Neural progenitor cell (in vitro differentiated cells): ENCODE measurements at places on chromosomes 11 and 22. TPM values are rescaled to one million over a fixed set of nuclear protein-coding genes. Genes with fewer than 3 reads are reported as not detected.

DNA sequence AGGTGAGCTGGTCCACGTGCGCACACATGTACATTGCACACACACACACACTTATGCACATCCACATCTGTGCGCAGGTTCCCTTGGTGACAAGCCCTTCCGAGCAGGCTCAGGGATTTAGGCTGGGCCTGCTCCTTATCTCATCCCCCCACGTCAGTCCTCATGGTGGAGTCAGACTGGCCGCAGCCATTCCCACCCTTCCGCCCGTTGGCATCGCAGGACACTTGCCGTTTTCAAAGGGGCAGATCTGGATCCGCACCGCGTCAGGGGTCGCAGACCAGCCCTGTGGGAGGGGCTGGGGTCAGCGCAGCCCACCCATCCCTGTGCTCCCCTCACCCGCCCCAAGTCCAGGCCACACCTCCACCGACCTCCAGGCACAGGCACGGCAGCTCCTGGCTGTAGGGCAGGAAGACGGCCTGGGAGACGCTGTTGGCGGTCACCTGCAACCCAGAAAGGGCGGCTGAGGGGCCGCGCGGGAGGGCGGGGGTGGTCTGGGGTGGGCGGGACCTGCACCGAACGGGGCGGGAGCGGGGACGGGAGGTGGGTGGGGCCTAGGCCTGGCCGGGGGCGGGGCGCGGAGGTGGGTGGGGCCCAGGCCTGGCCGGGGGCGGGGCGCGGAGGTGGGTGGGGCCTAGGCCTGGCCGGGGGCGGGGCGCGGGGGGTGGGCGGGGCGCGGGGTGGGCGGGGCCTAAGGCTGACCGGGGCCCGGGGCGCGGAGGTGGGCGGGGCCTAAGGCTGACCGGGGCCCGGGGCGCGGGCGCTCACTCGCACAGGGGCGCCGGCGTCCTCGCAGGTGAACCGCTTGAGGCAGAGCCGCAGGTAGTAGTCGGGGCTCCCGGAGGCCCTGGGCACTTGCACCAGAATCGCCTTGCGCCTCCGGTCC is 13.3 kb downstream of the IL17REL start:
- peaks cover 28% of the 10 kb centered on the region for H3K27me3 ChIP-seq
- peak; percentile 80 for DNase-seq
- no peak overlapping the region for H3K27ac ChIP-seq
- no peaks in the 10 kb centered on the region for H3K36me3 ChIP-seq

GRCh38 chr11:74538680-74539079 is 45.2 kb upstream of the LIPT2 start:
- no peaks in the 10 kb centered on the region for H3K4me1 ChIP-seq
- no peaks in the 10 kb centered on the region for H3K27me3 ChIP-seq
- H3K27ac ChIP-seq, result no peak overlapping the region
- DNase-seq, result peak; percentile 10
- H3K4me3 ChIP-seq, result no peak overlapping the region

GRCh38 chr11:33936725-33937604 is 45.1 kb upstream of the LMO2 start:
- DNase-seq, result no peak
- peaks cover 4% of the 10 kb centered on the region for H3K4me1 ChIP-seq
- H3K27me3 ChIP-seq, result no peaks in the 10 kb centered on the region
- H3K27ac ChIP-seq, result no peak overlapping the region

- no peaks in the 10 kb centered on the region for H3K4me1 ChIP-seq
- no peaks in the 10 kb centered on the region for H3K36me3 ChIP-seq
- no peaks in the 10 kb centered on the region for H3K27me3 ChIP-seq
- no peak overlapping the region for H3K27ac ChIP-seq
- H3K4me3 ChIP-seq, result no peak overlapping the region
These were observed 76.0 kb downstream of the FBLN1 start for GRCh38 chr22:45578524-45579147.

DNA sequence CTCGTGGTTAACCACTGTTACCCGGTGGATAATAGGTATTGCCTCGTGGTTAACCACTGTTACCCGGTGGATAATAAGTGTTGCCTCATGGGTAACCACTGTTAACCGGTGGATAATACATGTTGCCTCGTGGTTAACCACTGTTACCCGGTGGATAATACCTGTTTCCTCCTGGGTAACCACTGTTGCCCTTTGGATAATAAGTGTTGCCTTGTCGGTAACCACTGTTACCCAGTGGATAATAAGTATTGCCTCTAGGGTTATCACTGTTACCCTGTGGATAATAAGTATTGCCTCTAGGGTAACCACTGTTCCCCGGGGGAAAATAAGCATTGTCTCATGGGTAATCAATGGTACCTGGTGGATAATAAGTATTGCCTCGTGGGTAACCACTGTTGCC is 15.0 kb upstream of the NXPE4 start:
- no peaks in the 10 kb centered on the region for H3K36me3 ChIP-seq
- no peaks in the 10 kb centered on the region for H3K4me1 ChIP-seq
- DNase-seq, result no peak
- H3K27me3 ChIP-seq, result no peaks in the 10 kb centered on the region
- no peak overlapping the region for H3K4me3 ChIP-seq

GRCh38 chr11:110966131-110966530 is 253.9 kb upstream of the ARHGAP20 start:
- no peak overlapping the region for H3K4me3 ChIP-seq
- H3K27me3 ChIP-seq, result no peaks in the 10 kb centered on the region
- H3K27ac ChIP-seq, result no peak overlapping the region
- peaks cover 10% of the 10 kb centered on the region for H3K4me1 ChIP-seq

GRCh38 chr11:134047586-134047999 is 21.3 kb upstream of the JAM3 start:
- no peak for DNase-seq
- H3K4me1 ChIP-seq, result peaks cover 3% of the 10 kb centered on the region
- H3K36me3 ChIP-seq, result no peaks in the 10 kb centered on the region
- H3K27ac ChIP-seq, result no peak overlapping the region

DNA sequence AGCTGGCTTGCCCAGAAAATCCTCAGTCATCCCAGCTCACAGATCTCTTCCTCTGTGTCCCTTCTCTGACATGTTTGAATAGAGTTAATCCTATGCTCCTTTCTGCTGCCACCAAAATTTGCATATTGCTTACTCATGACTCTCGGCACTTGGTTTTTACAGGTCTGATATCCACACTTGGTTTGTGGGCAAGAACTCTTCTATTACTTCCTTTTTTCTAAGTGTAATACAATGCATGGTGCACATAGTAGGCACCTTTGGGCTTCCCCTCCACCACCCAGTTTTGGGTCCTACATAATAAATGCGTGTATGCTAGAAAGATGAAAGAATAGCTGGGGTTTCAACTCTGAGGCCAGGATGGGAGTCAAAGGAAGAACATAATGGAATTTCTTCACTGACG is 69.7 kb upstream of the GRK3 start:
- H3K36me3 ChIP-seq, result no peaks in the 10 kb centered on the region
- H3K27ac ChIP-seq, result no peak overlapping the region
- DNase-seq, result peak; percentile 9
- no peaks in the 10 kb centered on the region for H3K4me1 ChIP-seq
- no peak overlapping the region for H3K4me3 ChIP-seq
- H3K27me3 ChIP-seq, result no peaks in the 10 kb centered on the region

GRCh38 chr11:79434283-79434682 is 6.5 kb downstream of the TENM4 start:
- H3K4me1 ChIP-seq, result peaks cover 20% of the 10 kb centered on the region
- H3K36me3 ChIP-seq, result no peaks in the 10 kb centered on the region
- H3K27ac ChIP-seq, result no peak overlapping the region
- DNase-seq, result no peak
- peaks cover 59% of the 10 kb centered on the region for H3K27me3 ChIP-seq

- no peak for DNase-seq
- H3K27ac ChIP-seq, result no peak overlapping the region
- H3K36me3 ChIP-seq, result no peaks in the 10 kb centered on the region
- peaks cover 17% of the 10 kb centered on the region for H3K4me1 ChIP-seq
- H3K27me3 ChIP-seq, result no peaks in the 10 kb centered on the region
These were observed 7.9 kb upstream of the SH3BP1 start for GRCh38 chr22:37631448-37632173.

DNA sequence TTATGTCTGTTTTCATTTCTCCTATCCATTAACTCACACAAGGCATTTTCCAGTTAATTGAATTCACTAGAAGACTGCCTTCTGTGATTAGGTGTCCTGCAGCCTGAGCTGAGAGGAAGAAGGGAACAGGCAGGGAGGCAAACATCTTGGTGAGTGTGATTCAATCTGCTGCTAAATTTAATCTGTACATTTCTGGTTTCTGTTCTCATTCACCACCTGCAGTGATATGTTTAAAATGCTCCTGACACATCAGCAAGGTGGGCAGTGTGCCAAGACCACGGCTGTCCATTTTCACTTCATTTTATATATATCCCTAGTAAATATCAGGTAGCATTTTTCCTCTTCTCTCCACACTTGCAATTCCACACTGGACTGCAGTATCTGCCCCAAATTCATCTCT is 416.5 kb downstream of the TMEM135 start:
- no peak for DNase-seq
- H3K4me3 ChIP-seq, result no peak overlapping the region
- no peaks in the 10 kb centered on the region for H3K36me3 ChIP-seq

DNA sequence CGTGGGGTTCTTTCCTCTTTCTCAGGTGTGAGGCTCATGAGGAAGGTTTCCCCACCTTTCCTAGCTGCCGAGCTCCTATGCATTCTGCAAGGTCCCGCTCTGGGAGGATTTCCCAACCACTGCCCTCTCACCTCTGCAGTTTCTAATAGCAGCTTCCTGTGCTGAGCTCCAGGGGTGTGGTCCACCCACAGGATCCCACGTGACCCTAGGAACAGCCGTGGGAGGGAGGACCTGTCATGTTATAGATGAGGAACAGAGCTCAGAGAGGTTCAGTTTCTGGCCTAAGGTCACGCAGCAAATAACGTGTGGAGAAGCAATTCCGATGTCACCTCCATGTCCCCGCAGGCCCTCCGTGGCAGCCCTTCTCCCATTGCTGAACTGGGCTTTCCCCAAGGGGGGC is 38.5 kb downstream of the FLRT1 start:
- peaks cover under 1% of the 10 kb centered on the region for H3K27me3 ChIP-seq
- H3K27ac ChIP-seq, result no peak overlapping the region
- DNase-seq, result no peak

DNA sequence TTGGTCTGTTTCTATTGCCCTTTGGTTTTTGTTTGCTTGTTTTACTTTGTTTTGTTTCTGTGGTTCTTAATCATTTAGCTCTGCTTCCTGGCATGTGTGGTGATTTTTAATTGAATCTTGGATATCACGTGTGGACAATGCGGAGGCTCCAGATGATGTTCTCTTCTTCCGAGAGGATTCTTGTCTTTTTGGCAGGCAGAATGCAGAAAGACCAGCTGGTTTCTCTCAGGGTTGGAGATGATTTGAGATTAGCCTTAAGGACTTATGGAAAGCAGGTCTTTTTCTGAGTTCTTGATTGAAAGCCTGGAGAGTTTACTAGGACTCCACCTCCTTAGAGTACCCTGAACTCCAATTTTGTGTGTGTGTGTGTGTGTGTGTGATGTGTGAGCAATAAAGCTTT is 21.0 kb upstream of the ANO1 start:
- no peaks in the 10 kb centered on the region for H3K4me1 ChIP-seq
- H3K27ac ChIP-seq, result no peak overlapping the region
- H3K4me3 ChIP-seq, result no peak overlapping the region
- no peak for DNase-seq
- H3K36me3 ChIP-seq, result no peaks in the 10 kb centered on the region

GRCh38 chr22:30027791-30028190 is 52.5 kb upstream of the HORMAD2 start:
- H3K27me3 ChIP-seq, result no peaks in the 10 kb centered on the region
- no peaks in the 10 kb centered on the region for H3K36me3 ChIP-seq
- H3K27ac ChIP-seq, result no peak overlapping the region

DNA sequence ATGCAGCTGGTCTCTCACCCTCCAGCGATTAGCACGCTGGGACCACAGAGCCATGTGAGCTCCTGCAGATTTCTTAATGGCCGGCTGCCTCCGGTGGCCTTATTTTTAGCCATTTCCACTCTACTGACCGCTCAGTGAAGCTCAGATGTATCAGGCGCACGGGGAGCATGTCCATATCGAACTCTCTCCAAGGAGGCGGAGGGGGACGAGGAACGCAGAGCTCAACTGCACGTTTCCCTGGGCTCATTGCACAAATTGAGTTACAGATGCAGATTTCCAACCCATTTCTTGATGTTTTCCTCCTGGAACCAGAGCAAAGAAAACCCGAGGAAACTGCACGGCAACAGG is 207.1 kb downstream of the CTTN start:
- H3K36me3 ChIP-seq, result no peaks in the 10 kb centered on the region
- peaks cover 27% of the 10 kb centered on the region for H3K4me1 ChIP-seq
- no peak overlapping the region for H3K27ac ChIP-seq
- no peak for DNase-seq
- H3K27me3 ChIP-seq, result no peaks in the 10 kb centered on the region
- no peak overlapping the region for H3K4me3 ChIP-seq

DNA sequence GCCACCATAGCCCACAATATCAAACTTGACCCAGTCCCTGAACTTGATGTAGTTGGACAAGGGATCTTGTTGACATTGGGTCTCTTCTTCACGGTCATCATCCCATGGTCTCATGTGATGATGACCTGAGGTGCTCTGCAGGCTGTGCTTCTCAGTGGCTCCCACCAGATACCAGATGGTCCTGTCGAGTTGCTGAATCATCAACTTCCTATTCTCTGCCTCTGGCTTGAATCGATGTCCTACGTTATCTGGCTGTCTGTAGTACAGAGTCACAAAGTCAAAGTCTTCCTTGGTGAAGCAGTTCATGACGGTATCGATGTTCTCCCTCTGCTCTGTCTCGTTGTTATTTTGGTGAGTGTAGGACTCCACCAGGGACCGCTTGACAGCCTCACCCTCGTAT is 145.7 kb upstream of the ALDH3B2 start:
- H3K4me1 ChIP-seq, result no peaks in the 10 kb centered on the region
- H3K27me3 ChIP-seq, result no peaks in the 10 kb centered on the region
- H3K4me3 ChIP-seq, result no peak overlapping the region
- DNase-seq, result no peak
- H3K27ac ChIP-seq, result no peak overlapping the region

DNA sequence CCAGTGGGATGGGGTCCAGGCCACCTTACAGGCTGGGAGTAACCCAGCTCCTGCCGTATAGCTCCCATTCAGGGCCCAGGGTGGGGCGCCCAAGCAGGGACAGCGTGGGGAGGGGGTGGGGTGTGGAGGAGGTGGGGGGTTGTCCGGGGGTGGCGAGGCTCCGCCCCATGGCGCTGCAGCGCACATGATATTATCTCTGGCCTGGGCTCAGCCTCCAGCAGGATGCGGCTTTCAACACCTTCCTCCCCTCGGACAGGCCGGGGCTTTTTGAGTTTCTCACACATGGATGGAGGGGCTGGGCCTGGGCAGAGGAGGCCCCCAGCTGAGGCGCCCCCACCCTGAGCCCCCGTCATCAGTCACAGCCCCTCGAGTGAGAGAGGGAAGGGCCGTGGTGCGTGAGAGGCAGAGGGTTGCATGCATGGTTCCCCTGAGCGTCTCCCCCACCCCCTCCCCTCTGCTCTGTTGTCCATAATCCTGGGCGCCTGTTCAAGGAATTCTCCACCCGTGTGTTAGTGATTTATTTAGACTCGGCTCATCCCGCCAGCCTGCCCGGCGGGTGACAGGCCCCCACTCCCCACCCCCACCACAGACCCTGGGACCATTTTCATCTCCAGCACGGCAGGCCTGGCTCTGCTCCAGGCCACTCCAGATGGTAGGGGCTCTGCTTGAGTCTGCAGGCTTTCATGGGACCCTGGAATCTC is 44.9 kb downstream of the WNT11 start:
- H3K4me3 ChIP-seq, result no peak overlapping the region
- no peaks in the 10 kb centered on the region for H3K4me1 ChIP-seq
- peaks cover 26% of the 10 kb centered on the region for H3K27me3 ChIP-seq
- no peaks in the 10 kb centered on the region for H3K36me3 ChIP-seq

GRCh38 chr11:104655066-104655465 is 243.2 kb downstream of the CASP12 start:
- no peaks in the 10 kb centered on the region for H3K4me1 ChIP-seq
- DNase-seq, result no peak
- no peak overlapping the region for H3K4me3 ChIP-seq

PRDX5 gene
- total RNA-seq, result 111 and 182 TPM in 2 replicates

TMEM191C gene
- total RNA-seq, result 1.5 TPM in 1 of 2 replicates, not detected in the other

ACRV1 gene
- total RNA-seq, result 0.47 and 0.56 TPM in 2 replicates

RIMBP3C gene
- 0.81 and 1.2 TPM in 2 replicates for total RNA-seq

PIH1D2 gene
- 1.6 and 3.5 TPM in 2 replicates for total RNA-seq

BLID gene
- not detected in 2 replicates for total RNA-seq

ZFP91 gene
- 37.7 and 52.0 TPM in 2 replicates for total RNA-seq
